Kasumi-1 (cell line): ENCODE measurements at places on chromosomes 16 and 17.
A peak's percentile ranks its signal among the peaks of the same experiment; 100 is the strongest.

DNA sequence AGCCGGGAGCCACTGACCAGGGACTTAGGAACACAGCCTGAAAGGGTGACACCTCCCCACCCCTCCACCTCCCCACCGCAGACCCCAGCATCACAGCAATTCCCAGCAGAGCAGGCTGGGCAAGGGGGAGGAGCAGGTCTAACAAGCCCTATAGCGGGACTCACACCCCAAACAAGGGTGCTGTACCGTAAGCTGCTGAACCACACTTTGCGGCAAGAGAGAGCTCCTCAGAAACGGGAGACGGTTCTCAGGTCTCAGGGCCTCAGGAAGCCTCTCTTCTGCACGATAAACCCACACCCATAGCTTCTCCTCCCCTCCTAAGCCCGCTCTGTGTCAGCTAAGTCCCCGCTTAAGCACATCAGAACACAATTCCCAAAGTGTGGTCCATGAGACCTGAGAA is 11.7 kb upstream of the COTL1 start:
- DNase-seq, result no peak

- DNase-seq, result no peak
Measured at GRCh38 chr17:17034496-17035075, 7.7 kb upstream of the MPRIP start.

GRCh38 chr17:56793957-56794356 is 39.8 kb downstream of the C17orf67 start:
- DNase-seq, result no peak

- DNase-seq, result no peak
Measured at GRCh38 chr16:30767767-30768465, 5.8 kb downstream of the RNF40 start.

DNA sequence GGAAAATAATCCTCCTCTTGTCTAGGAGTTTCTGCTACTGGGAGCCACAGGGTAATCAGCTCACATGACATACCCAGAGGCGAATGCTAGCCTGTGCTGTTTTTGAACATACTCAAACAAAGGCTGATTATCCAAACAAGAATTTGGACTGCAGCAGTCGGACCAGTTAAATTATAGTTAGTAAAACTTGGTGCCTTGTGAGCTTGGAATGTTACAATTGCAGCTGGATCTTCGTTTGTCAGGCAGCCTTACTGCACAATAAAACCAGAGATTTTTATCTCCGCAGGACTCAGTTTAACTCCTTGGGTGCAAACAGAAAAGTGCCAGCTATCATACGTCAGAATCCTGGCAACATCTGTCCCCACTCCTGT is 163.8 kb upstream of the TBX2 start:
- DNase-seq, result no peak

DNA sequence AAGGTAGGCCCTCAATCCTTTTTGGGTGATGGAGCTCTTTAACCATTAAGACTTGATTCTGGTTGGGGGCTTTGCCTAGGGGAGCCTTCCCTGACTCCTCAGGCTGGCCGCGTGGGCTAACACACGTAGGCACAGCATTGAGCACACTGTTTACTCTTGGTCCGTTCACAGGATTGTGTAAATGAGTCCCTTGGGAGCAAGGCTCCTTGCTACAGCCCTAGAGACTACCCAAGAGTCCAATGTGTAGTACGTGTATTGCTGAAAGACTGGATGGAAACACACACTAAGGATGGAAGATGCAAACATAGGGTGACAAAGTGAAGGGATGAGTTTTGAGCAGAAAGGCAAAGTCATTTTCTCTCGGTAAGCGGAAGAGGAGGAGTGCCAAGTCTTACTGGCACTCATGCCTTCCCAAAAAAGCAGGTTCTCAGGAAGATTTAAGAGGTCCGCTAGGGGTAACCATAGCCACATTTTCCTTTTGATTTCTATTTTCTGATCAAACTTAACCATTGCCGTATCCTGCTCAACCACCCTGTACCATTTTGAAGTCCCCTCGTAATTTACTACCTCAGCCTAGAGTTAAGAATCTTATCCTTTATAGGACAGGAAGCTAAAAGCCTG is 911 bp upstream of the ITGA2B start:
- no peak for DNase-seq

GRCh38 chr16:72938795-72939164 is 109.1 kb downstream of the ZFHX3 start:
- DNase-seq, result no peak

DNA sequence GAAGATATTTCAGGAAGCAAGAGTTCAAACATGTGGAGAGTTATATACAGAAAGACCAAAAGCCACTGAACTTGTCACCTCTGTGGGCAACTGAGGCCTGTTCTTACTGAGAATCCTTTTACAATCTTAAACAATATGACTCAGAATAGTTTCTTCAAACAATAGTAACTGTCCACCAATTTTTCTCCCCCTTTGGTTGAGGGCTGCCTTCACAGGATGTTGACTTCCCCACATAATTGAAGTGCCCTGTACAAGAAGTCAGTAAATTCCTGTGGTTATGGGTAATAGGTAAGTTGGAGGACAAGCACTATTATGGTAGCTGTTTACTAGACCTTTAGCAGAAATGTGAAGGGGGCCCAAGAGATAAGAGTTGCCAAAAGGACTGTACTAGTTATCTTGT is 215.8 kb downstream of the CDH8 start:
- no peak for DNase-seq

GRCh38 chr17:561116-561515 is 153.5 kb downstream of the VPS53 start:
- DNase-seq, result no peak

DNA sequence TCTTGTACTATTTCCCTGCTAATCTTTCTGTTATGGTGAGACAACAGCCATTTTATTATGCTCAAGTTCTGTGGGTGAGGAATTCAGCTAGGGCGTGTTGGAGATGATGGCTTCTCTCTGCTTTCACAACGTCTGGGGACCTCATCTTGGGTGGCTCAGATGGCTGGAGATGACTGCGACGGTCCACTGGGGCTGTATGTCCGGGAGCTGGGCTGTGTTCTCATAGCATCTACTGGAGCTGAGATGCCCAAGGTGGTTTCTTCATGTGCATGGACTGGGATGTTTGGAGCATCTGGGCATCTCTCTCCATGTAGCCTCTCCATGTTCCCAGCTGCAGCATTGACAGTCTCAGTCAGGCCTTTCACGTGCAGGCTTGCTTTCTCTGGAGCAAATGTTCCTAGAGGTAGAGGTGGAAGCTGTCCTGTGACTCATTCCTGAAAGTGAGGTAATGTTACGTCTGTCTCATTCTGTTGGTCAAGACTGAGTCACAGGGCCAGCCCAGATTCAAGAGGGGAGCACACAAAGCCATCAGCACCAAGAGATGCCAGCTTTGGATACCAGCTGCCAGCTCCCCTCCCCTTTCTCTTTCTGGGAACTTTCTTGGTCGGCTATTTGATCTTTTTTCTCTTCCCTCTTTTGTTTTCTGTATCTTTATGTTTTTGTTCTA is 96.2 kb downstream of the RAP1GAP2 start:
- no peak for DNase-seq

DNA sequence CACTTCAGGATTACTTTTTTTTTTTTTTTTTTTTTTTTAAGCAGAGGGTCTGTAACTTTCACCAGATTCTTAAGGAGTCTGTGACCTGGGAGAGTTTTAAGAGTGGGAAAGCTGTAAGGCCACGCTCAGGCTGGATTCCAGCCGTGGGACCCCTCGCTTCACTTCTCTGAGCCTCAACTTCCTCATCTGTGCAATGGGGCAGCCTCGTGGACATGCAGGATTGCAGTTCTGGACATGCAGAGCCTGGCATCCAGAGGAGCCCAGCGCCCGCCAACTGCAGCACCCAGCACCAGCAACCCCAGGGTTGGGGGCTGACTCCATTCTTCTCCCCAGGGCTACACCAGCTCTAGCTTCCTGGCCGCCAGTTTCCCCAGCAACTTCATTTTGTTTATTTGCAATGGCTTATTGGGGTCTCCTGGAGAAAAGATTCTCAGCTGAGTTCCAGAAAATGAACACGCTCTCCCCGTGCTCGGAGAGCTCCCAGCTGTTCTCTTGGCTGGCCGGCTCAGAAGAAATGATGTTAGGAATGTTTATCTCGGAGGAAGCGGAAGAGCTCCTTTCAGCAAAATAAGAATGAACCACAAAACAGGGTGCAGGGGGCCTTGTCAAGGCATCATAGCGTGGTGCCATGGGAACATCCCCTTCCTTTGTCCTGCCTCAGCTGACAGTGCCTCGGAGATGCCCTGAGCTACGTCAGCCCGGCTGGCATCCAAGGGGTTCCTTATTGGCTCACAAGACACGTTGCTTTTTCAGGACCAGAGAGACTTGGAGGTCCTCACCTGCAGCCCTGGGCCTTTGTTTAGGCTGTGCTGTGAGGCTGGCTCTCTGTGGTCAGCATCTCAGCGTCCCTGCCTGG is 22.9 kb upstream of the ZCCHC14 start:
- no peak for DNase-seq

- DNase-seq, result no peak
Measured at GRCh38 chr16:72198021-72198711, 26.2 kb upstream of the PMFBP1 start.

DNA sequence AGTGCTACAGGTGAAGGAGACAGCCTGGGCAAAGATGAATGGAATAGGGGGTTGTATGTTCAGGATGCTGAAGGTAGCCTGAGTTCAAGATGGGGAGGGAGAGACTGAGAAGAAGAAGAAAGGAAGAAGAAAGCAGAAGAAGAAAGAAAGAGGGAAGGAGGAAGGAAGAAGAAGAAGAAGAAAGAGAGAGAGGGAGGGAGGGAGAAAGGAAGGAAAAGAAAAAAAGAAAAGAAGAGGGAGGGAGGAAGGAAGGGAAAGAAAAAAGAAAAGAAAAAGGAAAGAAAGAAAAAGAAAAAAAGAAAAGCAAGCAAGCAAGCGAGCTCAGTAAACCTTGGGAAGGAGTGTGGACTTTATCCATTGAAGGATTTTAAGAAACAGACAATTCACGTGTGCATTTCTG is 7.8 kb downstream of the CCDC42 start:
- no peak for DNase-seq

GRCh38 chr17:78583091-78583490 is 5.9 kb upstream of the DNAH17 start:
- DNase-seq, result peak; percentile 36

- no peak for DNase-seq
Measured at GRCh38 chr17:39625198-39625785, 1.5 kb upstream of the PPP1R1B start.

DNA sequence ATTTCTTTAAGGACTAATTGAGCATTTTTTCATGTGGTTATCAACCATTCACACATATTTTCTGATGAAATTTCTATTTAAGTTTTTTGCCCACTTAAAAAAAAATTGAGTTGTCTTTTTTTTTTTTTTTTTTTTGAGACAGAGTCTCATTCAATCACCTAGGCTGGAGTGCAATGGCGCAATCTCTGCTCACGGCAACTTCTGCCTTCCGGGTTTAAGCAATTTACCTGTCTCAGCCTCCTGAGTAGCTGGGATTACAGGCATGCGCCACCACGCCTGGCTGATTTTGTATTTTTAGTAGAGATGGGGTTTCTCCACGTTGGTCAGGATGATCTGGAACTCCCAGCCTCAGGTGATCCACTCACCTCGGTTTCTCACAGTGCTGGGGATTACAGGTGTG is 34.3 kb downstream of the RAB11FIP3 start:
- DNase-seq, result no peak

DNA sequence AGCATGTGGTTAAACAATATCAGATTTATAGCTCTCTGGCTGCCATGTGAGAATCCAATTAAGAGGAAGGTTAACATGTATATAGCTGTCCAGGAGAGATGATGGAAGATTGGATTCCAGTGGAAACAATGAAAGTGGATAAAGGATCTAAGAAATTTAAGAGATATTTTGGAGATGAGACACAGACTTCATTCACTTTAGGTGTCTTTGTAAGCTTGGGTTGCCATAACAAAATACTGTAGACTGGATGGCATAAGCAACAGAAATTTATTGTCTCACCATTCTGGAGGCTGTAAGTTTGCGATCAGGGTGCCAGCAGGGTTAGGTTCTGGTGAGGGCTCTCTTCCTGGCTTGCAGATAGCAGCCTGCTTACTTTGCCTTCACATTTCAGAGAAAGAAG is 155.9 kb upstream of the MYOCD start:
- DNase-seq, result no peak

GRCh38 chr17:58007781-58008706 is 998 bp upstream of the SRSF1 start:
- DNase-seq, result no peak

DNA sequence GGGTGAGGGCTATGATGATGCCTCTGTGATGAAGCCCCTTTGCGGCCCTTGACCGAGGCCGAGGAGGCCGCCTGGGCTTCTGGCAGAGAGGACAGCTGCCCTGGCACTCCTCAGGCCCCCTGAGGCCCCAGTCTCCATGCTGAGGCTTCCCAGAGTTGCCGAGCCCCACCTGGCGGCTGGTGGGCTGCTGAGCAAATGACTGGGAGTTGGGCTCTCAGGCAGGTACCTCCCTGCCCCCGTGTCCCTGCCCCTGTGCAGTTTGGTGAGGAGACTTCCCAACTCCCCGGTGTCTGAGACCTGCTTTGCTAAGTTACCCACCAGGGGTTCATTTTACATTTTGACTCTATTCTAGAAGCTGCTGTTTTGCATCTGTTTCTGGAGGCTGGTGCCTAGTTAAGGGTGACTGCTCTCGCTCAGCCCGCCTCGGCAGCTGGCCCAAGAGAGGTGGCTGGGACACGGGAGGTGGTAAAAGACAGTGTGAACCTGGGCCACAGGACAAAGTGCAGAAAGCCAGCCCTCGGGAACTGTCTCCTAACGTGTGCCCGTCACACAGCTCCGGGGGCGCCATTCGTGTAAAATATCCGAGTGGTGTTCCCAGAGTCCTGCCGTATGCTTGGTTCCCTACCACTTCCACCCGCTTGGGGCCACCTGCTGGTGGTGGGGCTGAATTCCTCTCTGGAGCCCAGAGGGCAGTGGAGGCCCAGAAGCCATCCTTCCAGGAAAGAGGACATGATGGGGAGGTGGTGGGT is 134.5 kb downstream of the RAB11FIP4 start:
- DNase-seq, result no peak

DNA sequence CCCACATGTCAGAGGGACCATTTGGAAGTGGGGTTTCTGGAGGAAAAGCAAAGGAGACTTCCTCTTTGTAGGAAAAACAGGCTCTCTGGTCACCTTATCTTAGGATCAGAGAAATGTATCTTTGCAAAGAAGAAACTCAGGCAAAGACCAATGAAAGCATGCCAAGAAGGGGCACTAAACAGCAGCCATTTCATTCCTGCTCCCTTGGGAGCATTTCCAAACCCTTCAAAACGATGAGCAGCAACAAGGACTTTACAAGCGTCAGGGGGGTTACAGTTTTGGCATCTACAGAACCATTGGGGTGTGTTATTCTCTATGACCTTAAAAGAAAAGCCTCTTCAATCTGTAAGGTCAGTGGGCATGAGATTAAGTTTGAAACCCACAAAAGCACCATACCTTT is 122.8 kb downstream of the SMG6 start:
- no peak for DNase-seq
